ENCODE measurements at places on chromosomes 3 and 15. TPM values are rescaled to one million over a fixed set of nuclear protein-coding genes. Genes with fewer than 3 reads are reported as not detected.

The AGBL1 gene
- total RNA-seq, result not detected

The TWF2 gene
- total RNA-seq, result 120 TPM

The TNFSF10 gene
- 9.7 TPM for total RNA-seq

The FRMD5 gene
- 7.0 TPM for total RNA-seq

The SLC22A14 gene
- total RNA-seq, result 0.15 TPM

The EIF1B gene
- total RNA-seq, result 12.9 TPM

The CTXN2 gene
- total RNA-seq, result not detected

The CDCP1 gene
- total RNA-seq, result 9.1 TPM

The GPR149 gene
- total RNA-seq, result not detected

The RAF1 gene
- total RNA-seq, result 171 TPM

The THBS1 gene
- 2,470 TPM for total RNA-seq

The SLC28A2 gene
- total RNA-seq, result not detected

The FMN1 gene
- total RNA-seq, result 23.3 TPM

The MTHFS gene
- 14.9 TPM for total RNA-seq

The GOLGA8M gene
- total RNA-seq, result 1.2 TPM

The ITIH4 gene
- total RNA-seq, result 3.3 TPM

The GOLGA8O gene
- total RNA-seq, result not detected

The VGLL3 gene
- 25.7 TPM for total RNA-seq

The FANCD2OS gene
- total RNA-seq, result not detected

The CFAP100 gene
- not detected for total RNA-seq

The IMPDH2 gene
- 458 TPM for total RNA-seq

The EPHA6 gene
- not detected for total RNA-seq

The SENP2 gene
- total RNA-seq, result 40.6 TPM

The STRA6 gene
- total RNA-seq, result 0.83 TPM

The LCTL gene
- total RNA-seq, result 2.6 TPM

The ZNF710 gene
- total RNA-seq, result 8.9 TPM

The RASGRP1 gene
- under 0.01 TPM for total RNA-seq

The PRICKLE2 gene
- 42.8 TPM for total RNA-seq

The GPR160 gene
- 0.29 TPM for total RNA-seq

The SENP5 gene
- 35.2 TPM for total RNA-seq

The HYPK gene
- 5.1 TPM for total RNA-seq

The NAALADL2 gene
- total RNA-seq, result 19.7 TPM

The MAP2K1 gene
- 25.9 TPM for total RNA-seq

The UROC1 gene
- total RNA-seq, result not detected

The HACD3 gene
- total RNA-seq, result 97.1 TPM

The TOPBP1 gene
- total RNA-seq, result 39.4 TPM

The CLDN16 gene
- not detected for total RNA-seq

The CHRNA3 gene
- not detected for total RNA-seq

The REC114 gene
- total RNA-seq, result not detected

The HYAL1 gene
- 6.1 TPM for total RNA-seq

The SECISBP2L gene
- total RNA-seq, result 39.7 TPM

The SLC9C1 gene
- total RNA-seq, result not detected

The NRG4 gene
- total RNA-seq, result 0.15 TPM

The PRTG gene
- 1.7 TPM for total RNA-seq

The TGM4 gene
- not detected for total RNA-seq

The FANCD2 gene
- total RNA-seq, result 25.7 TPM

The LSAMP gene
- 12.2 TPM for total RNA-seq

The GP5 gene
- total RNA-seq, result 0.17 TPM

The RGMA gene
- total RNA-seq, result 5.4 TPM

The SCAANT1 gene
- not detected for total RNA-seq

The SIDT1 gene
- total RNA-seq, result not detected

The DPH3 gene
- 19.1 TPM for total RNA-seq

The CHRD gene
- 2.6 TPM for total RNA-seq
